ENCODE measurements at places on chromosomes 3 and 15.

DNA sequence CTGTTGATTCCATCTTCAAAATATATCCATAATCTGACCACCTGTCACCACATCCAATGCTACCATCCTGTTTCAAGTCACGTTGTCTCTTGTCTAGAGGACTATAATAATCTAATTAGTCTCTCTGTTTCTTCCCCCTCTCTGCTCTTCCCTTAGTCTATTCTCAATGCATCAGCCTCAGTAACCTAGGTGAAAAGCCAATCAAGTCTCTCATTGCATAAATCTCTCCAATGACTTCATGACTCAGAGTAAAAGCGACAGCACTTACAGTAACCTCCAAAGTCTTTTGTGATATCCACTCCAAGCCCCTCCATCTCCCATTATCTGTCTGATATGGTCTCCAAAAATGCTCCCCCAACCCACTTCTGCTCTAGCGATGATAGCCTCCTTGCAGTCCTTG lies 7.2 kb downstream of the UBA3 start:
- no peak for DNase-seq

- DNase-seq, result peak; percentile 49
These were observed 143.5 kb downstream of the GAP43 start for GRCh38 chr3:115766587-115767482.

GRCh38 chr3:53616971-53617892 lies 122.8 kb downstream of the CACNA1D start:
- no peak for DNase-seq

- DNase-seq, result no peak
These were observed 27.8 kb upstream of the ATP13A3 start for GRCh38 chr3:194514626-194515025.

GRCh38 chr3:48402281-48402732 lies 27.6 kb downstream of the PLXNB1 start:
- peak; percentile 93 for DNase-seq

DNA sequence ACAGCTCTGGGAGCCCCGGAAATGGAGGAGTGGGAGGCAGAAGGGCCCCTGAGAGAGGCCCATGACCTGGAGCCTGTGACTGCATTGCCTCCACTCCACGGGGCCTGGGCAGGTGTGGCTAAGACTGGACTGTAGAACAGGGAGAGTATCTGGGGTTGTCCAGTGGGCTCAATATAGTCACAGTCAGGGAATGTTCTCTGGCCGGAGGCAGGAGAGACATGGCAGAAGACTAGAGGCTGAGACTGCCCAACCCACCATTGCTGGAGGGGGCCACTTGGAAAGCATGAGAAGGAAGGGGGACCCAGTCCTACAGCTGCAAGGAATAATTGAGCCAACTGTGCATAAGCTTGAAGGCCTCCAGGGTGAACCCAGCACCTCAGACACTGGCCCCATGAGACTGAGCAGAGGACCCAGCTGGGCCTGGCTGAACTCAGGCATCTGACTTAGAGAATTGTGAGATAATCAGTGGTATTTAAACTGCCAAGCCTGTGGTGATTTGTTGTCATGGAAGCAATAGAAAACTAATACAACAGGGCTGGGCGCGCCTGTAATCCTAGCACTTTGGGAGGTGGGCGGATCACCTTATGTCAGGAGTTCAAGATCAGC lies 33.1 kb downstream of the NIPA2 start:
- no peak for DNase-seq

GRCh38 chr3:109353057-109353456 lies 15.7 kb upstream of the DPPA4 start:
- no peak for DNase-seq

- DNase-seq, result no peak
These were observed 49.6 kb downstream of the SPSB4 start for GRCh38 chr3:141100531-141101320.

DNA sequence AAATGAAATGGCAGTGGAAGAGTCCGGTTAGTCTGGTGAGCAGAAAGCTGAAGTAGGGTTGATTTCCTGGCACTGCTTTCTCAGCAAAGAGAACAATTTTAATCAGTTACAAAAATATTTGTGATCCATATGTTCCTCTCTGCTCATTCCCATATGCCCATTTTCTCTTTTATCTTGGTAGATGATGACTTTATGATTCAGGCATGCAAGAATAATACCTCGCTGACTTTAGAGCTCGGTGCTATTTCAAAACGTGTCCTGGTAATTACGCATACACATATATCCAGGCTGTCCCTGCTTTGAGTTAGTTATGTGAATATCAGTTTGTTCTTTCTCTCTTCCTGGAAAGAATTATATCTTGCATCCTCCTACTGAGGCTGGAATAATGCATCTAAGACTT lies 38.5 kb downstream of the ARPP21 start:
- no peak for DNase-seq

GRCh38 chr3:176167272-176167671 lies 1030.0 kb downstream of the TBL1XR1 start:
- no peak for DNase-seq

GRCh38 chr3:187261541-187261969 lies 30.0 kb downstream of the MASP1 start:
- peak; percentile 16 for DNase-seq

- peak; percentile 23 for DNase-seq
These were observed 27.7 kb upstream of the DCP1A start for GRCh38 chr3:53375019-53375418.

- DNase-seq, result no peak
These were observed 8.2 kb downstream of the C3orf22 start for GRCh38 chr3:126550488-126551051.

GRCh38 chr15:54772663-54773062 lies 424.1 kb downstream of the RSL24D1 start:
- DNase-seq, result no peak

- no peak for DNase-seq
These were observed 183.6 kb upstream of the TLE3 start for GRCh38 chr15:70281261-70281810.

Data from astrocyte of the cerebellum (primary cell).